ENCODE measurements at places on chromosomes 11 and 22.

DNA sequence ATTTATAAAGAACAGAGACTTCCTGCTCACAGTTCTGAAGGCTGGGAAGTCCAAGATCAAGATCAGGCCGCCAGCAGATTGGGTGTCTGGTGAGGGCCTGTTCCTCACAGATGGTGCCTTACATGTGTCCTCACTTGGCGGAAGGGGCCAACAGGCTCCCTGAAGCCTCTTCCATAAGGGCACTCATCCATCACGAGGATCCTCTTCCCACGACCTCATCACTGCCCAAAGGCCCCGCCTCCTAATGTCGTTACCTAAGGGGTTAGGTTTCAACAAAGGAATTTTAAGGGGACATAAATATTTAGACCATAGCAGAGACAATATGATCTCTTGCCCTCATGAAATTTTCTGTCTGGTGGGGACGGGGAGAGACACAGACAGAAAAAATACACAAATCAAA lies 18.6 kb downstream of the TP53AIP1 start:
- no peak for DNase-seq

DNA sequence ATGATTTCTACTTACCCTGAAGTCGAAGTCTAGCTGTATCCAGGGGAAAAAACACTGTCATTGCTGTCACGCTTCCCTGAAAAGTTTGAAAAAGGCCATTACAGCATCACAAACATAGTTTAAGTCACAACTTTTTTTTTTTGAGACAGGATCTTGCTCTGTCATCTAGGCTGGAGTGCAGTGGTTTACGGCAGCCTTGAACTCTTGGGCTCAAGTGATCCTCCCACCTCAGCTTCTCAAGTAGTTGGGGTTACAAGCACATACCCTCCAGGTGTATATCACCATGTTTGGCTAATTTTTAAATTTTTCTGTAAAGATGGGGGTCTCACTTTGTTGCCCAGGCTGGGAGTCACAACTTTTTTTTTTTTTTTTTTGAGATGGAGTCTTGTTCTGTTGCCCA lies 20.1 kb downstream of the SLC25A17 start:
- no peak for DNase-seq

- no peak for DNase-seq
Observed at GRCh38 chr11:45405916-45406670, 120.0 kb upstream of the SYT13 start.

DNA sequence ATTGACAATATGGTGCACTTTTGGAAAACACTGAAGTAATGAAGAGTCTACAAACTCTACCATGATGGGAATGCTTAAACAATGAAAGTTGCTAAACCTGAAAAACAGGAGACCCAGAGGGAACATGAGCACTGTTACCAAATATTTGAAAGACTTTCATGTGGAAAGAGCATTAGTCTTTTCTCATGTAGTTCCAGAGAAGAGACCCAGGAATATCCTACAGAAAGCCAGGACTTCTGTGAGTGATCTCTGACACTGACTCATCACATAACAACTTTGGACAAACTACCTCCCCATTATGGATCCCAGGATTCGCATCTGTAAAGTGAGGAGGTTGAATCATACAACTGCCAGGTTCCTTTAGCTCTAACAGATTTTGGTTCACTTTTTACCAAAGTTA lies 62.2 kb downstream of the FAM181B start:
- DNase-seq = no peak

- DNase-seq = no peak
Observed at GRCh38 chr11:134442246-134442645, 30.2 kb upstream of the B3GAT1 start.

- no peak for DNase-seq
Observed at GRCh38 chr11:2983908-2984307, 8.2 kb downstream of the NAP1L4 start.

DNA sequence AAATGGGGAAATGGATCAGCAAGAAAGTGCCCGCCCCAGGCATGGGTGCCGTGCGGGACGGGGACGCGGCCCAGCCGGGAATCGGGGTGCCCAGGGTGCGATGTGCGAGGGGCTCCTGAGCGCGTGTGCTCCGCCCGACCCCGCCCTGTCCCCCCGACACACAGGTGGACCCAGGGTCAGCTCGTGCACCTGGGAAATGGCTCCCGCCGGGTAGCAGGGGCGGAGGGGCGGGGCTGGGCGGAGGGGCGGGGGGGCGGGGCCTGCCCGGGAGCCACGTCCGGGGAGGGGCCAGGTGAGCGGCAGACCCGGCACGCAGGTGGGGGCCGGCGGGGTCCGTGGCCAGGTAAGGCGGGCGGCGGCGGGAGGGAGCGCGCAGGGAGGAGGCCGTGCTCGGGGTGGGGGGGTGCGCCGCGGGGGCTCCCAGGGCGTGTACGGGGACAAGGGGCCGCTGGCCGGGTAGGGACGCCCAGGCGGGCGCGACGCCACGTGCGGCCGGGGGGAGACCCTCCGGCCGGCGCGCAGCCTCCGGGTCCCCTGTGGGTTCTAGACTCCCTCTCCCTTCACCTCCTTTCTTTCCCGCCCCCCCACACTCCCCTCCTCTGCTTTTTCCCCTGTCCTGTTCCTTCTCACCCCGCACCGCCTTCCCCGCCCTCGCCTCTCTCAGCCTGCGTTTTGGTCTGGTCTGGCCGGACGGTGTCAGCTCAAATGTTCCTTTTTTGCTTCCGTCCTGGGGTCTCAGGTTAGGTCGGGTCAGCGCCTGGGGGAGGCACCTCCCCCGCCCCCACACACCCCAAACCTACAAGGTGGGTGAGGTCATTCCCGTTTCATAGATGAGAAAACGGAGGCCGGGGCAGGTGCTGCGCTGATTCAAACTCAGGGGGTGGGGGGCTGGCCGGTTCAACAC lies at the start of gene ARHGAP8:
TSS of gene ARHGAP8 (plus strand) at position 291 of the 904 bp plus-strand sequence. CDS start 33,953 bp downstream, outside the sequence.
- no peak for DNase-seq

- DNase-seq = no peak
Observed at GRCh38 chr22:22910272-22911240, 22.9 kb downstream of the IGLL5 start.

GRCh38 chr11:46513934-46514342 lies 79.9 kb downstream of the AMBRA1 start:
- no peak for DNase-seq

GRCh38 chr11:64053699-64054098 lies 18.0 kb downstream of the FLRT1 start:
- DNase-seq = no peak

DNA sequence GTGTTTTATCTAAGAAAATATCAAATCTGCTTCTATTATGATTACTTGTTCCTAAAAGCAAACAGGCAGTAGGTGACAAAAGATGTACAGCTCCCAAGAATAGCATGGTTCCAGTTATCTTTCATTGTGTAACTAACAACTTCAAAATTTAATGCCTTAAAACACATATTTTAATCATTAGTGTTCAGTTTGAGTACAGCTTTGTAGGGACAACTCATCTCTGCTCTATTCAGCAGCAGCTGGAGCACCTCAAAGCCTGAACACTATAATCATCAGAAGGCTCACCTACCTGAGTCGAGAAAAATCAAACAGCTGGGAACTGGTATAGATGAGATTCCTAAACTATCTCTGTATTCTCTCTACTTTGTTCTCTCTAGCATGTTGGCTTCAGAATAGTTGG lies 24.3 kb upstream of the OR5B12 start:
- DNase-seq = no peak

DNA sequence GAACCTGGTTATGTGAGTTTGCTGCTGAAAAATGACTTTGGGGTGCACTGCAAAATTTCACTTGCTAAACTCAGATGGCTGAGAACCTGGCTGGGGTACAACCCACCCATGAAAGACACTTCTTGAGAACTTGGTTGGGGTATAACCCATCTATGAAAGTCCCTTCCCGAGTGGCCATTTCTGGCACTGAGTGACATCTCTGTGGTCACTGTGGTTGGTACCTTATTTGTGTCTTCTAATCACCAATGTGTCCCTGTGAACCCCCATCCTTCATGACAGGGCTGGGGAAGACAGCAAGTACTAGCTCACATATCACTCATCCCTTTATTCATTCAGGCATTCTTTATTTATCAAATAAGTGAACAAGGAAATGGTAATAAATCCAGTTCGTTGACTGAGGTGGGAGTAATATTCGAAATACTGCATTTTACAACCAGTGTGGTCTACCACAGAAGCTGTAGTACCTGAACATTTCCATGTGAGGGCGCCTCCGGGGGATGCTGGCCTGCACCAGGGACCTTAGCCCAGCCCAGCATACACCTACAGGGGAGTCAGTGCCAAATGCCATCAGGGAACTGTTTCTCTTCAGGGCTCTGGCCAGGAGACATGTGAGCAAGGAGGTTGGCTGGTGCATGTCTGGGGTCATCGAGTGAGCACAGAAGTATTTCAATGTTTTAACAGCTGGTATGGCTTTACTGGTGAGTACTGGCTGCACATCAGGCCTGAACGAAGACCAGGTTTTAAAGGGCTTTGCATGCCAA lies 122.1 kb downstream of the CSNK2A3 start:
- DNase-seq = peak; percentile 28

DNA sequence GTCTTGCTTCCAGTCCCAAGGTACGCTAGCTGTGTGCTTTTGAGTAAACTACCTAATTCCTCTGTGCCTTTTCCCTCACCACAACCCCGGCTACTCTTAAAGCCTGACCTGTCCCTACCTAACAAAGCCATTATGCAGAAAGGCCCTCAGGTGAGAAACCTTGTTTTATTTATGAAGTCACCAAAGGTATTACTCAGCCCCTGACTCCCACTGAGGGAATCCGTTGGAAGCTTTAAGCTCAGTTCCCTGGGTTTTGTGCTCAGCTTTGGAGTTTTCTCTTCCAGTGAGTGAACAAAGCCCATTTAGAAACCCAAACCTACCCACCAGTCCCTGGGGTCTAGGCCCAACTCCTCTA lies 90.9 kb downstream of the APIP start:
- DNase-seq = no peak

DNA sequence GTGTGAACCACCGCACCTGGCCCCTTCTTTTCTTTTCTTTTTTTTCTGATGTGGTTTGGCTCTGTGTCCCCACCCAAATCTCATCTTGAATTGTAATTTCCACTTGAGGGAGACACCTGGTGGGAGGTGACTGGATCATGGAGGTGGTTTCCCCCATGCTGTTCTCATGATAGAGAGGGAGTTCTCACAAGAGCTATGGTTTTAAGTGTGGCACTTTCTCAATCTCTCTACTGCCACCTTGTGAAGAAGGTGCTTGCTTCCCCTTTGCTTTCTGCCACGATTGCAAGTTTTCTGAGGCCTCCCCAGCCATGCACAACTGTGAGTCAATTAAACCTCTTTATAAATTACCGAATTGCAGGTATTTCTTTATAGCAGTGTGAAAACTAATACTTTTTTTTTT lies 4.9 kb upstream of the TCN2 start:
- DNase-seq = no peak

GRCh38 chr11:75429641-75429901 lies 3.4 kb downstream of the KLHL35 start:
- DNase-seq = no peak

DNA sequence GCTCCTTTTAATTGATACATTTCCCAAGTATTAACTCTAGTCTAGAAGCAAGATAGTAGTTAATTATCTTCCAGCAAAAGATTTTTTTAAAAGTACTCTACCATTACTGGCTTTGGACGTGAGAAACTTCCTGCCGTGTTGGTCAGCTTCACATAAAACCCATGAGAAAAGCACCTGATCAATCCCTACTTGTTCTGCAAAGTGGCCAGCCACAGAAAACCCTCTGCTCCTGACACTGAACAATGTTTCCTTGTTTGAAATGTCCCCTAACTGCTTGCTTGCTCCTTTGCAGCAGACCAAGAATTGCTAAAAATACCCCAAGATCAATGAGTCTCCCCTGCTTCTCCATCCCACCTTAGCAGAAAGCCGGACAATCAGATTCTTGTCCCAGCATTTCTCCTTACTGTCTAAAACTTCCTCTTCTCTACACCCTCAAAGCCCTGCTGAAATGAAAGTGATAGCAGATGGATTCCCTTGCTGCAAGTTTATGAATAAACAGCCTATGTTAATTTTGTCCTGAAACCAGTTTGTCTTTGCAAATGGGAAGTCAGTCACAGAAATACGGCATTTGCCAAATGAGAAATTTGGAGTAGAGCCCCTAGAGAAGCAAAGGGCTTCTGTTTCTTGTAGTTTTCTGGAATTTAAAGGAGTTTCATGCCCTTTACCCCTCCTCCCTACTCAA lies 207.1 kb upstream of the ARHGAP20 start:
- DNase-seq = peak; percentile 33

DNA sequence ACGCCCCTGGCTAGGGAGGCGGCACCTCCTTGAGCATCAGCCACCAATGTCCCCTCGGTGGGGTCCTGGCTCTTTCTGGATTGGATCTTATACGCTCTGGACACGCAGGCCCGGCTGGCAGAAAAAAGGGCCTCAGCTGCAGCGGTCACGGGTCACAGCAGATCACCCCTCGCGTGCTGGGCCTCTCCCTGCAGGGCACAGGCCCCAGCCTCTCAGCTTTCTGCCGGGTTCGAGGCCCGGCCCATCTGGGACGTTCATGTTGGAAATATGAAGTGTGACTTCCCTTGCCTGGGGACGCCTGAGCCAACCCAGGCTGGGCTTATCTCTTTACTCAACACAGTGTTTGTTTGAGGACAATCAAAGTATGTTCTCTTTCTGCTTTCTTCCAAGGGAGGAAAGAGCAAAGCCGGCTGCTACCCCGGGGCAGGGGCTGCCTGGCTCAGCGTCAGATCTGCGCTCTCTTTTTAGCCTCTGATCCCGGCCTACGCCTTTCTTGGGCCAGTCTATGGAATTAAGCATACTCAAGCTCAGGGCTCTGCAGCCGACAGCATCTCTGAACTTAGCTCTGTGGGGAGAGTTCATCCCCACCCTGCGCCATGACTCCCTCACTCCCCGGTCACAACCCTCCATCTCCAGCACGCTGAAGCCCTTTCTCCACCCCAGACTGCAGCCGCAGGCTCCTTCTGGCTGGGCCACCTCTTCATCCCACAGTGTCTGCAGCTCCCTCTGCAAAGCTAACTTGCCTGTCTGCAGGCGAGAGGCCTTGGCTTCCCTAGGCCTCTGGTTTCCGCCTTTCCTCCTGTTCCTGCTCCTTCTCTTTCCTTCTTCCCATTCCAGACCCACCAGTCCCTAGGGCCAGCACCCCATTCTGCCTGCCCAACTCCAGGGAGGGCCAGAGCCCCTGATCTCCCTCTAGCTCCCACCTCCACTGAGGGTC lies 38.8 kb downstream of the ADAMTS15 start:
- DNase-seq = no peak

- DNase-seq = no peak
Observed at GRCh38 chr11:92782806-92783205, 186.6 kb upstream of the MTNR1B start.

DNA sequence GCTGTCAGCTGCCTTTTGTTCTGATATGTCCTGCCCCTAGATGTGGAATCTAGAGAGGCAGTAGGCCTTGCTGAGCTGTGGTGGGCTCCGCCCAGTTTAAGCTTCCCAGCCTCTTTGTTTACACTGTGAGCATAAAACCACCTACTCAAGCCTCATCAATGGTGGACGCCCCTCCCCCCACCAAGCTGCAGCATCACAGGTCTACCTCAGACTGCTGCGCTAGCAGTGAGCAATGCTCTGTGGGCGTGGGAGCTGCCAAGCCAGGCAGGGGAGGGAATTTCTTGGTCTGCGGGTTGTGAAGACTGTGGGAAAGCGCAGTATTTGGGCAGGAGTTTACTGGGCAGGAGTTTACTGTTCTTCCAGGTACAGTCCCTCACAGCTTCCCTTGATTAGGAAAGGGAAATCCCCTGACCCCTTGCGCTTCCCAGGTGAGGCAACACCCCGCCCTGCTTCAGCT lies 98.5 kb downstream of the SMCO4 start:
- no peak for DNase-seq

- no peak for DNase-seq
Observed at GRCh38 chr11:65618763-65619162, 3.2 kb downstream of the PCNX3 start.

Measured in GM19239 (cell line).